ENCODE measurements at places on chromosomes 2 and 18.

- no peak overlapping the region for H3K4me3 ChIP-seq
- no peaks in the 10 kb centered on the region for H3K27me3 ChIP-seq
- H3K36me3 ChIP-seq = no peaks in the 10 kb centered on the region
- no peak overlapping the region for H3K27ac ChIP-seq
Measured at GRCh38 chr18:6633310-6633709, 96.2 kb upstream of the ARHGAP28 start.

DNA sequence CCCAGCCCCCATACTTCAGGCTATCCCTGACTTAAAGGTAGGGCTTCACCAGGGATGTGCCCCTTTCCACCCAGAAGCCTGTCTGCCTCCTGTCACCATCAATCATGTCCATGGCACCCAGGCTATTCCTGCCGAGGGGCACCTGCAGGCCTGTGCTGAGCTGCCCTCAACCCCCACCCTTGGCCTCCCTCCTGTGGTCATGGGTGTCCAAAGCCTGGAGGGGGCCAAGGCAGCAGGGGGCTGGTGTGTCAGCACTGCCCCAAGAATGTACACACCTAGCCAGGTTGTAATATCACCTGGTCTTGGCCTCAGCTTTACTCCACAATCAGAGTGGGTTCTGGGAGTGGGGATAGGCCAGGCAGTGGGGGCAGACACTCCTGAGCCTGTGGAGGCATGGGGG lies 69.3 kb downstream of the SUCLG1 start:
- no peaks in the 10 kb centered on the region for H3K27me3 ChIP-seq
- no peaks in the 10 kb centered on the region for H3K36me3 ChIP-seq
- H3K4me3 ChIP-seq = no peak overlapping the region
- H3K4me1 ChIP-seq = no peaks in the 10 kb centered on the region
- DNase-seq = no peak

DNA sequence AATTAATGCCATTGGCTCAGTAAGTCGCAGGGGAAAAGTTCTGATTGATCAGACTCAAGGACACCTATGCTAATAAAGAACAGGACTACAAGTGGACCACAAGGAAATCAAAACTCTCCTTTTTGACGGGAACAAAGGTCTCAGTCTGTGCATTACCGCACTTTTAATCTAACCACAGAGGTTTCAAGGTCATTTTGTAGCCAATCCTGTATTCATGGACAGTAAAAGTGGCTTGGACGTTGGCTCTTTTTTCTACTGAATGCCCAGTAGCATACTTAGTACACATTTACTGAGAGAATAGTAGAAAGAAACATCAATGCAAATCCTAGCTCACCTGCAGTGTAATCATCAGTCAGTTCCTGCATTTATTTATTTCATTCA lies 471.9 kb downstream of the PID1 start:
- H3K27me3 ChIP-seq = no peaks in the 10 kb centered on the region
- no peaks in the 10 kb centered on the region for H3K36me3 ChIP-seq
- no peak overlapping the region for H3K4me3 ChIP-seq
- no peak for DNase-seq

GRCh38 chr18:13273800-13274199 lies 55.2 kb downstream of the LDLRAD4 start:
- peaks cover 7% of the 10 kb centered on the region for H3K4me1 ChIP-seq
- no peaks in the 10 kb centered on the region for H3K36me3 ChIP-seq
- no peaks in the 10 kb centered on the region for H3K27me3 ChIP-seq
- DNase-seq = no peak
- H3K27ac ChIP-seq = no peak overlapping the region

GRCh38 chr2:72051971-72052505 lies 95.6 kb downstream of the CYP26B1 start:
- no peaks in the 10 kb centered on the region for H3K4me1 ChIP-seq
- DNase-seq = no peak
- no peaks in the 10 kb centered on the region for H3K36me3 ChIP-seq
- H3K4me3 ChIP-seq = no peak overlapping the region
- no peaks in the 10 kb centered on the region for H3K27me3 ChIP-seq

DNA sequence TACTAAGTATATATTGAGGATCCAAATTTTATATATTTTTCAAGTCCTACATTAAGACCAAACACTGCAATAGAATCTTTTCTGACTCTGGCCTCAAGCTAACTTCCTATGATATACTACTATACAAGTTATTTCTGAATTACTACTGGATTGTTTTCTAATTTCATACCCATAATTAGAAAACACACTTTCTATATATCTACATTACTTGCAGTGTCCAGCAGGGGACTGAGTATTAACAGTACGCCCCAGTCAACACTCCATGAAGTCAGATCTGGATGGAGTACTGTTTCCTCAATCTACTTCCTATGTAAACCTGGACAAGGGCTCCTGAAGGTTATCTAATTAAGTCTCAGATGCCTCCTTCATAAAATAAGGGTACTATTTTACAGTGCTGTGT lies 26.5 kb downstream of the RMP24 start:
- no peak for DNase-seq
- no peaks in the 10 kb centered on the region for H3K4me1 ChIP-seq
- H3K4me3 ChIP-seq = no peak overlapping the region
- H3K27me3 ChIP-seq = no peaks in the 10 kb centered on the region
- H3K36me3 ChIP-seq = no peaks in the 10 kb centered on the region

DNA sequence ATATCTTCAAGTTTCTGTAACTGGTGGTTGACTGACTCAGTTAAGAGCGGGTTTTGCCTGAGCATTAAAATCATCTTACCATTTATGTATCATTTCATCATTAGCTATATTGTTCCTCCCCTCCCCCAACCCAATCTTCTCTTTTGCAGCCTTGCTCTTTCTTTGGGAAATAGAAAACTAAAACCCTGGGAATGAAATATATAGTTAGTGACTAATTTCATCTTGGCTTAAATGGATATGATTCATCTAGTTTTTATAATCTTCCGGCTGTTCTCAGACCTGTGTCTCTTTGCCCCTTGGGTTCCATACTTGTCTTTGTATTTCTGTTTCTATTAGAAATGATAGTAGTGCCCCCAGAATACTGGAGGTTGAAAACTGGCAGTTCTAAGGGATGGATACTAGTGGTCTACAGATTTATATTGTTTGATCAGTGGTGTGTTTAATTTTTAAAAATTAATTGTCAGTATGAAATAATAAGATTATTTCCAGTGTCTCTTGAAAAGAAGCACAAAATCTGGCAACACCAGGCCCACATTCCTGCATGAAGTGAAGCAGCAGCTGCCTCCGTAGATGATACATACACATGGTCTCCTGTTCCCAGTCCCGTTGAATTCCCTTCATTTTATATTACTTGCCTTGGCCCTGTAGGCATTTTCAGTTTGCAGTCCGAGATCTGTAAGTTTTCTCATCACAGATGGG lies 44.5 kb downstream of the PHLPP1 start:
- no peak for DNase-seq
- no peaks in the 10 kb centered on the region for H3K27me3 ChIP-seq
- H3K4me1 ChIP-seq = peaks cover 4% of the 10 kb centered on the region
- no peaks in the 10 kb centered on the region for H3K36me3 ChIP-seq
- no peak overlapping the region for H3K4me3 ChIP-seq
